Amniotic stem cell (primary cell): ENCODE measurements at places on chromosomes 7 and 10.

DNA sequence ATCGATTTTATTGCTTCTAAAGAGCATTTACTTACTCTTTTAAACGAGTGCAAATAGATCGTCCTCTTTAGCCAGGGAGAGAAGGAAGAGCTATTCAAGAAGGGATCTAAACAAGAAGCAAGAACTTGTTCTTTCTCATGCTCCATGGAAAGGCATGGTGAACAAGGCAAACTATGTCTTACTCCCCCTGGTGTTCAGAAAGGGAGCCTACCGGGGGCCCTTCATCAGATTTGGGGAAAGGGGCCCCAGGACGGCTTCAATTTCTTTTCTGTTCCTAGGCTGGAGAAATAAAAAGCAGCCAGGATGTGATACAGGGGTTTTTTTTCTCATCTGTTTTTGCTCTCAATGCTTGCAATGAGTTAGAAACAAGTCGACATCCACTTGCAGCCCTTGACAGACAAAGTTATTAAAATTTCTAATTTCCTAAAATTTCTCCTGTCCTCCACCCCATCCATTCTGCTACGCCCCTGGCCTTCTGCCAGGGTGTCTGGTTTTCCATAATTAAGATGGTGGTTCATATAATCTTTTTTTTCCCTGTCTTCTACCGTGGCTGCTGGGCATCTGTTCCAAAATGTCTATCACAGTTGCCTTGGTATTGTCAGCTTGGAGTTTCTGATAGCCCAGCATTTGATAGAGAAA, 214.4 kb downstream of the CREB5 start:
- DNase-seq, result no peak

- no peak for DNase-seq
These were observed 186.1 kb downstream of the PRKG1 start for GRCh38 chr10:51260376-51260775.

DNA sequence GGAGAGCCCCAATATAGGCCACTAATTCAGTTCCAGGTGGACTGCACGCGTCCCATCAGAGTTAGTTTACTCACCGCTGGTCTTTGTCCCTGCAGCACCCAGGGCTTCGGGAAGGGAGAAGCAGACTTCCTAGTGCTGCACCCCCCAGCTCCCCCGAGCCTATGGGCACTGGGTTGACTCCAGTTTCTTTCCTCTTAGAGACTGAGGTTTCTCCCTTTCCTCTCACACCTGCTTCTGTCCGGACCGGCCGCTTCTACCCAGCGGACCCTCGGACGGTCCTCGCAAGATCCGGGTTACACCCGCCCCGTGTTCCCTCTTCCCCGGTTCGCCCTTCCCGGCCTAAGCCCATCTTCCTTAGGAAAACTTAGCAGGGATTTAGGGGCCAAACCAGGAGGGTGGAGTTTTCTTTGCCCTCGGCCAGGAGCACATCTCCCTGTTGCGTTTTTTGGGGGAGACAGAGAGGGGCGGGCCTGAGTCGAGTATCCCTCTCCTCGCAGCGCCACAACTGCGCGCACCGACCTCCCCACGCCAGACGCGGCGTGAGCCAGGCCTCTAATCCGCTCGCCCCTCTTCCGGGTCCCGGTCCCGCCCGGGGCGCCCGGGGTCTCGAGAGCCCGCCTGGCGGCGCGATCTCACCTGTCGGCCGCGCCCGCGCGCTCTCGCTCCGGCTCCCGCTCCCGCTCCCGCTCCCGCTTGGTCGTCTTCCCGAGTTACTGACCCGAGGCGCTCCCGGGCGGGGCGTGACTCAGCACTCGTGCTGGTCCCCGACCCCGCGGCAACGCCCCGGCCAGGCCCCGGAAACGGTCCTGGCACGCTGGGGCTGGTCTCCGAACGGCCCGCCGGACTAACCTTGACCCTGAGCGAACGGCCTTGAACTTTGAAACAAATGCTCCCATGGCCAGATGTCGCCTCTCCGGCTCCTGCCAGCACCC, at the start of gene AIFM2:
TSS of gene AIFM2 (minus strand) at position 728 of the 932 bp plus-strand sequence. CDS start 8,741 bp downstream, outside the sequence.
- no peak for DNase-seq

DNA sequence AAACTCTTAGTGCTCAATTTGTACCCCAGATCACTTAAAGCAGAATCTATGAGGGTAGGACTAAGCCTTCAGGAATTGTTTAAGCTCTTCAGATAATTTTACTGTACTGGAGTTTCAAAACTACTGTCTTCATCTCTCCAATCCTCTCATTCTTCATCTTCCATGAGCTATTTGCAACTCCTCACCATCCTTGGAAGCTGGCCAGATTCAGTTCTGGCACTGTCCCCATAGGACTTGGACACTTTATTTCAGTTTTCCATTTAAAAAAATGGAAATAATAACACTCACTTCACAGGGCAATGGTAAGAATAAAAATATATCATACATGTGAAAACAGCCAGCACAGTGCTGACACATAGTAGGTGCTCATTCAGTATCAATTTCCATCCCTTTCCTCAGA, 74.6 kb downstream of the PPP1R17 start:
- no peak for DNase-seq

- no peak for DNase-seq
These were observed 12.2 kb downstream of the PTN start for GRCh38 chr7:137331378-137331777.

DNA sequence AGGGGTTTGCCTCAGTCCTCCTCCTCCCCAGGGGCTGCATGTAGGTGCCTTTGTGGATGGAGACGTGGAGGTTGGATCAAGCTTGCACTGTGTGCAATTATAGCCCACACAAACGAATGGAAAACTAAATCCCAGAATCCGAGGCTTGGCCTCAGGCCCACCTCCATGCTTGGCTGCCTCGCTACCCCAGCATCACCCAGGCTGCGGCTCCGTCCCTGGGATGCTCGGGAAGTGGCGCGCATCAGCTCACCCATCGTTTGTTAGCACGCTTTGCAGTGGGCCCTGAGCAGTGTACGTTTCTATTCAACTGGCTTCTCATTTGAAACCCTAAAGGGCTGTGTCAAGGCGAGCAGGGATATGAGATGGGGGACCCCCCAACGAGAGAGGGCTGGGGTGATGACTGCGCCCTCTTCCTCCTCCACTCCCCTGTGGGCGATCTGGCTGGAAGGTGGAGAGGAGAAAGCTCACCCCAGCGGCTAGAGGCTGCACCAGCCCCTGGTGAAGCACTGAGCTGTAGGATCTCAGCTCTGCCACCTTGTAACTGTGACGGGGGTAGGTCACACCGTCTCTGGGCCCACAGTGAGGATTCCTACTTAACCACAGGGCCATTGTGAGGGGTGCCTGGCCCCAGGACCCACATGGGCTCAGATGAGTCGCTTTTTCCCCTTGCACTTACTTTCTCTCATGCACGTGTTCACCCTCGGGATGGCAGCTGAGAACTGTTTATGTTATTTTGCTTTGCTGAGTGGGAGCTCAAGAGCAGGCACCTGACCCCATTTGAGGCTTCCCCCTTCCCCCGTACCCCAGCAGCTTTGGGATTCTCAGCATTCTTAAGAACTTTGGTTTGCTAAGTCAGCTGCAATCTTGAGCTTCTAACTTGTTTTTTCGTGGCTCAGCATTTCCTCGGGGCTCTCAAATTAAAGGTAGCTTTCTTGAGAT, 12.7 kb upstream of the BTBD16 start:
- no peak for DNase-seq

DNA sequence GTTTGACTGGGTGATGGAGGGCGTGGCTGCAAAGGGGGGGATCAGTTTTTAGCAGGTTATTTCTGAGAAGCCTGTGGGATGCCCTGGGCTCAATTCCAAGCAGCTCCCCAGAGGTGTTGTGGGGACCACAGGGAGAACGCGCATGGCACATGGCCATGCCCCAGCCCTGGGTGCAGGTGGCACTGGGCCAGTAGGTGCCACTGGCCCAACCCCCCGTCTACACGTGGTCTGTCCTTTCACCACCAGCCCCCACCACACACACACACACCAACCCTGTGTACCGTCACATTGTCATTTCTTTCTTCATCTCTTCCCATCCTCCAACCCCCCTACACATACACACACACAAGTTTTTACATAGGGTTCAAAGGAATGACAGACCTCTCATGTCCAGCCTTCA, 115.1 kb upstream of the STK17A start:
- DNase-seq, result no peak

DNA sequence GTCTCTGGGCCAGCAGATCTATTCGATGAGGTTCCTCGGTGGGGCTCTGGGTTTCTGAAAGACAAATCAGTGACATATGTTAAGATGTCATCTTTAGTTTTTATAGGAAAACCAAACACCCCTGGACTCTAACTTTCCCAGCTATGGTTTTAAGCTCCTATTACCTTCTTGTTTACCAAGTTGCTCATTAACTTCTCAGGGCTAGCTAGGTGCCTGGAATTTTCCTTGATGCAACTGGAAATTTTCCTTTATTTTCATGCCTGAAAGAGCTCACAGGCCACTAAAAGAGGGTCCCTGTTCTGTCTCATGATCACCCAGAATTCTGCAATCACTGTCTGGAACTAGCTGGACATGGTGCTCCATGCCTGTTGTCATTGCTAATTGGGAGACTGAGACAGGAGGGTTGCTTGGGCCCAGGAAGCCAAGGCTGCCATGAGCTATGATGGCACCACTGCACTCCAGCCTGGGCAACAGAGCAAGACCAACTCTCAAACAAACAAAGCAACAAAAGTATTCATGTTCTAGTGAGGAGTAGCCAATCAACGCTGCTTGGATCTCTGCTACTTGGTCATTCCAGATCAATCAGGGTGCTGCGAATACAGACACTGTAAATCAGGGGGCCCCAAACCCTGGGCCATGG, 1173.5 kb upstream of the AUTS2 start:
- no peak for DNase-seq

DNA sequence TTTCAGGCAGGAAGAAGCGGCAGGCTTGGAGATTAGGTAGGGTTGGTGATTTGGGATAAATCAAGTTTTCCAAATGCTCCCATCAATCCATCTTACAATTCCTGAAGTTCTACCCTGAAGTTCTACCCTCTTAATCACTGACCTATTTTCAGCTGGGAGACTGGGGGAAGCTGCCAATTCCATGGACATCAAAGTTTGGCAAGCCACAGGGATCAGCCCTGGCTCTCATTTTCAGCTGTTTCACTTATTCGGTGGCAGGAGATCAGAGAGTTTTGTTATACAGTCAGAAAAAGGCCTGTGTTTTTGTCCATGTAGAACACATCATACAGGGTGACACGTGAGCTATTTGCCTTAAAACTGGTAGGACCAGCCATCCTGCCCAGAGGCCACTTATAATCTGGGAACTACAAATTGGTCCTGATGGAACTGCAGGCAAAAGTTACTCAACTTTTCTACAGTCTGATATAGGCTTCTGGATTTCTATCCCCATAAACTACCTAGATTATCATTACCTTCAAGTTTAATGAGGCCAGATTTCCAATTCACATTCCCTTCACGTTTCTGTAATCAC, 112.9 kb upstream of the ZNF746 start:
- DNase-seq, result no peak

- DNase-seq, result no peak
These were observed 243.1 kb upstream of the SHH start for GRCh38 chr7:156055206-156055822.

- no peak for DNase-seq
These were observed 72.7 kb downstream of the JMJD1C start for GRCh38 chr10:63393050-63393449.

DNA sequence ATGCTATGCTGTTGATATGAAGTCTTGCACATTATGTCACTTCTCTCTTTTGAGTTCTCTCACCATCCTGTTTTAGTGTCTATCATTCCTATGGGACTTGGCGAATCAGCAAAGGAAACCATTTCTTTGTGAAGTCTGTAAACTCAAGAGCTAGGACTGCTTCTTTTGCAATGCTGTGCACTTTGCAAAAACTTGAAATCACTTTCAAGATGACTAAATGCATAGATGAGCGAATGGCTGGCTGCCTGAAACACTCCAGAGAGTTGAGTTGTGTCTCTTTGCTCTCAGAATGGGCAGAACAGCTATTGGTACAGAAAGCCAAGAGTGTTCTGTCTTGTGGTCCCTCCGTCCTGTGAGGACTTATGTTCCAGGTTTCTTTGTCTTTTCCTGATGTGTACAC, 18.3 kb upstream of the ELMO1 start:
- no peak for DNase-seq

DNA sequence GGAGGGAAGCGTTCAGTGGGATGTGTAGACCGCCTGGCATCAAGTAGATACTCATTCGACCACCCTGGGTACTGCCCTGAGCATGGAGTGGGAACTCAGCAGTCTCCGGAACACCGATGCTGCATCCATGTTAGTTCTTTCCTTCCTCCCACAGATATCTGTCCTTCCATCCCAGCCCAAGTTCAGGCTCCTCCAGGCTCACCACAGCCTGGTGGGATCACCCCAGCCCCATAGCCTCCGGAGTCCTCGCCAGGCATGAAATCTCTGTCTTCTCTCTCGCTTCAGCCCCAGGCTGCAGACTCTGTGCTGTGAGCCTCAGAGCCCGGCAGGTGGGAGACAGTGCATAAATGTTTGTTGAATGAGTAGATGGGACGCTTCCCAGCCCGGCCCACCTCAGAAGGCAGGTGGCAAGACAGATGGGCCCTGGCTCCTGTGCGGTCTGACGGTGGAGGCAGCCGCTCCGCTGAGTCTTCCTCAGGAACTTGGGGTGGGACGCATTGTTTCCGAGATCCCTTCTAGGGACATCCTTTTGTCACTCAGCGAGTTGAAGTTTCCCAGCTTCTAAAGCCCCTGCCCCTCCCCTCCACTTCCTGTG, 42.9 kb downstream of the ELFN1 start:
- DNase-seq, result no peak

GRCh38 chr10:30995081-30995770, 36.4 kb downstream of the ZNF438 start:
- no peak for DNase-seq

GRCh38 chr10:100986623-100986951, 710 bp downstream of the MRPL43 start:
- no peak for DNase-seq

DNA sequence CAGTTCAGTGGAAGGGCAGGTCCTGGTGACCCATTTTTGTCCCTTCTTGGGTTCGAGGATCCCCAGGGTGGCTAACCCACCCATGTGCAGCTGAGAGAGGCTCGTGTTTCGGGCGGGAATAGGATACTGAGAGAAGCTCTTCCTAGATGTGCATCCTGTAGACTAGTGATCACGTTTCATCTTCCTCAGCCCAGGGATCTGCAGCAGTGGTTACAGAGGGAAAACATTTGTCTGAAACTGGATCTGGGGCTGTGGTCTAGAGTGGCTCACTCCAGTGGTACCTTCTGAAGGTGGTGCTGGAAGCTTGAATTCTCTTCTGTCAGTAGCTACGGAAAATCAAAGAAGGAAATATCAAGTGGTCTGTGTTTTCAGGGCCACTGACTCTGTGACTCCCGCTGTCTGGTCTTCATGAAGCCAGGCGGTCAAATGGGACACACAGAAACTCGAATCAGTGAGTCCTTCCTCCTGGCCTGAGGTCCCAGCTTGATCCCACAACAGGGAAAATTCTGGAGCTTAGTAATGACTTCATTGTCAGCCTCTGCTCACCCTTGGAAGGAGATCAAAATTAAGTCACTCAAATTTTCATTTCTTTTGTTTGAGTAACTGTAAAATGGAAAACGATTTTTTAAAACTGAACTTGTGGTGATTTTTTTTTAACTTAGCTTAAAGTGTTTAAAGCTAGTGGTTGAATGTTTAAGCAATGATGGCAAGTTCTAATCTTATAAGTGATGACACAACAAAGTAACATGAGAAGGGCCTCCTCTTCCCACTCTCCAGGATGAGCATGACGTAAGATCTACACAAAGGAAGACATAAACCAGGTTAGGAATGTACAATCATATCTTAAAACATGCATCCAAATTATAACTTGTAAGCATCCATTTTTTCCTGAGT, 469.3 kb upstream of the KLF6 start:
- DNase-seq, result peak; percentile 19

- no peak for DNase-seq
These were observed 143.8 kb downstream of the TPST1 start for GRCh38 chr7:66348959-66349358.
